ENCODE measurements at places on chromosomes 3 and 15.

DNA sequence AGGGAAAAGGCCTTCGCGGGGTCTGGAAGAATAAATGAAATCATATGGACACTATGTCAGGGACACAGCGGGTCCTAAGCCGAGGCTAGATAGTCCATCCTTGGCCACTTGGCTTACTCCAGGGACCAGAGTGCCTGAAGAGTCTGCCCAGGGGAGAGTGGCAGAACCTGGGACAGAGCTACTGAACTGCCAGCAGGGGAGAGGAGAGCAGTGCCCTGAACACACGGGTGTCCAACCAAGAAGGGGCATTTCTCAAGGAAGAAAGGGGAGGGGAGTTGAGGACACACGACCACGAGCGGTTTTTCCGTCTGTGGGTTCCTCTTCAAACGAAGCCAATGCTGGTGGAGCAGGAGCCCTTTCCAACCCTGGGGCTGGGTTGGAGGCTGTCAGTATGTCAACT is 1.0 kb downstream of the ACAN start:
- peak; percentile 31 for DNase-seq

DNA sequence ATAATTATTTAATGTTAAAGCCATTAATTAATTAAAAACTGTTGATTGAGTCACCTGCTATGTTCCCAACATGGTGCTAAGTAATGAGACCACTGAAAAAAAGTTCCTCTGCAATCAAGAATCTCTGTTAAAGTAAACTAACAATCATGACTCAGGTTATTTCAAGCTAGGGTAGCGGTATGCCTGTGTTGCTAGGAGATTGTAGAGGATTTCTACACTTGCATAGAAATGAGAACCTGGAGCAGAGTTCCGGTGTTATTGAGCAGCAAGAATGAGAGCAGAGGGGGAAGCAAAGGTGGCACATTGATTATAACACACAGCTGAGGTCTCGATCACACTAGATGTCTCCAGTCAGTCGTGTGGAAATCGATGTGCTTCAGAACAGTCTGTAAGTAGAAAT is 41.4 kb downstream of the C3orf85 start:
- DNase-seq: no peak

DNA sequence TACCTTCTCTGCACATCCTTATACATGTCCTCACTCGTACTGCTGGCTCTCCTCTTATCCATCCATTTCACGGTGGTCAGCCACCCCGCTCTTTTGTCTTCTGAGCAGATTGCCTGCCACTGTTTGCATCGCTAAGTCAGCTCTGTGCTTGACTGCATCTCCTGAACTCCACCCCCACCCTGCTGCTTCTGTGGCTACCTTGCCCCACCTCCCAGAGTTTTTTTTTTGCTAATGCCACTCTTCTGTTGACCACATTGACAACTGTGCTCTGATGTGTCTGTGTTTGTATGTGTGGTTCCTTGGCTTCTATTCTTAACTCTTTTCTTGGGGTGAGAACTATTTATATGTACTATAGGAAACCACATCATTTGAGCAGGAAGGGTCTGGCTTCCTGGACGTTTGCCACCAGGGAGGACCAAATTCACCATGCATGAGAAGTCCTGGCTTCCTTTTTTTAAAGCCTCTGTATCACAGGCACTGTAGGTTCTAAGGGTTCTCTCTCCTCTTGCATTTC is 12.8 kb upstream of the MTMR10 start:
- DNase-seq: no peak

DNA sequence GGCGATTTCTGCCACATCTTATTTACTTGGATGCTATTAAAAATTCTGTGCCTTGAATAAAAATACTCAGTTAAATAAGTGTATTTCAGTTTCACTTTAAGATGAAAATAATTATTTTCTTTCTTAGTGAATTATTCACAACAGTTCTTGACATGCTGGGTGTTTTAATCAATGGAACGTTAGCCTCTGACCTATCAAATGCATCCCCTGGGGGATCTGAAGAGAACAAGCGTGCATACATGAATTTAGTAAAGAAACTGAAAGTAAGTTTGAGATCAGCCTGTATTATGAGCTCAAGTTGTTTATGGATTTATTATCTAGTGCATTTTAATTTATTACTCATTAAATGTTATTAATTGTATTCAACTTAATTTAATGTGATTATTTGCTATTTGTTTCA is 597 bp downstream of the P2RY12 start:
- no peak for DNase-seq

DNA sequence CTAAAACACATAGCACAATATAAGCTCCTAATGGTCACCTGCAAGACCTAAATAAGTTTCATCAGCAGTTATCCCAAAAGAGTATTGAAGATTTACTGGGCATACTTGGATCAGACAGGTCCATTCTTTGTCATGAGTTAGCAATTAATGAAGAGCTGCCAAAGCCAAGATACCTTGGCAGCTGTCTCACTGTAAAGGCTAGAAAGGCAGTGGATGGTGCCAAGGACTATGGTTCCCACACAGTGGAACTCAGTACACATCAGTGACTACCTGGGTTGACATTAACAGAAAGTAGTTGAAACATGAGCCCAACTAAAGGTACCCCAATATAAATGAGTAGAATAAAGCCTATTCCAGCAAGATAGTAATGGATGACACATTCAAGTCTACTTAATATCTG is 41.1 kb upstream of the TMCO5A start:
- no peak for DNase-seq

GRCh38 chr15:89140595-89140994 is 52.3 kb downstream of the ABHD2 start:
- DNase-seq: no peak

GRCh38 chr3:49295489-49296058 is 18.5 kb upstream of the C3orf62 start:
- DNase-seq: peak; percentile 58

DNA sequence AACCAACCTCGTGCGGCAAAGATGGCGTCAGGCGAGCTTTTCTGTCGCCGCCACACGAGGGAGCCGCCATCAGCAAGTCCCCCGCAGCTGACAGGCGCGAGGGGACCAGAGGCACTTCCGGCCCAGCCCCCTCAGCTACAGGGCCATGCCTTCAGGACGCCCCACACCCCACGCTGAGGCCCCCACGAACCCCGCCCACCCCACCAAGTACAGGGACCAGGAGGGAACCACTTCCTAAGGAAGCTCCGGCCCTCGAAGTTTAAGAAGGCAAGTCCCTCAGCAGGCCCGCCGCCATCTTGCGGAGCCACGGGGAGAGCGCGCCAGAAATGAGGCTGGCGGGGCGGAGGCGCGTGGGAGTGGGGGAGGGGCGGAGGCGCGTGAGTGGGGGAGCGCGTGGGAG is 790 bp downstream of the DAZL start:
- no peak for DNase-seq

DNA sequence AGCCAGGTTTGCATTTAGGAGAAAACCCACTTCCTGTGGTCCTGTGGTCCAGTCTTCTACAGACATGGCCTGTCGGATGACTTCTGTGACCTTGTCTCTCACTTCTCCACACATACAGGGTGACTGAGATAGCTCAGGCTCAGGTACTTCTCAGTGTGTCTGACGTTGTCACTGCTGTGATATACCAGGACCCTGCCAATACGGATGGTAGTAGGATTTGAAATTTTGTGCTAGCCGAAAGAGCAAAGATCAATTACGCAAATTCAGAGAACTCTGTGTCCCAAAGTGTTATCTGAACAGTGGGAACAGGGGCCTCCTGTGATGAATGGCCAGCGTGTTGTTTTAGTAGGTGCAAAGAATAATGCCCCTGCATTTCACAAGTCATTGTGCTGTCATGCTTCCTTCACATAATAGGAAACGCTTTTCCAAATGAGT is 128.9 kb downstream of the MCTP2 start:
- DNase-seq: no peak

GRCh38 chr3:66224220-66224619 is 3.4 kb downstream of the SLC25A26 start:
- DNase-seq: no peak

DNA sequence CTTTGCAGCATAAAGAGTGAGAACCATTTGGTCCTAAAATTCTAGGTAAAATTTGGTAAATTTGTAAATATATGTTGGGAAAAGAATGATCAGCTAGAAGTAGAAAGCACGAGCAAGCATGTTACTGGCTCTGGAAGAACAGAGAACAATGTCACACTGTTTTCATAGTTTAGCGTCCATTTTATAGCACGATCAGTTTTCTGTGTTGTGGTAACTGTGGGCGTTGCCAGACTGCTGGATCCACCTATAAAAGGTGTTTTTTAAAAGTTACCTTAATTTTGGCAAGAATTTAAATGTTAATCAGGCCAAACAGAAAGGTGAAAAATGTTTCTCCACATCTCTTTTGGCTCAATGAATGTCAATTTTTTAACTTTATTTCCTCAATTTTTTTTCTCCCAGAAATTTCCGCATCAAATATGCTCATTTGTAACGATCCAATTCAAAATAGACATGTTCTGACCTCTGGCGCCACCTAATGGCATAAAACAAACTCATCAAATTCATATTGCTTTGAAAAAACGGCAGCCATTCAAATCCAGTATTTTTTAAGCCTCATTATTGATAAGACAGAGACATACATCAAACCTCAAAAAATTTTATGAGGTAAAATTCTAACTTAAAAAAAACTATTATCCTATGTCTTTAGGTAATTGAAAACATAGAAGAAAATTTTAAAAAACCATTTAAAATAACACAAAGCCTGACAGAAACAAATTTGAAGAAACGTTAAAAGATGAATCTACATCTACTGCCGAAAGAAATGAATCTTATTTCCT is 5.5 kb upstream of the GP5 start:
- DNase-seq: peak; percentile 68

- no peak for DNase-seq
Measured at GRCh38 chr15:22855791-22856190, 17.3 kb downstream of the NIPA2 start.

GRCh38 chr3:9279966-9280365 is 30.5 kb upstream of the SRGAP3 start:
- DNase-seq: peak; percentile 59

Data from fibroblast of skin of scalp (primary cell).